Endothelial cell (in vitro differentiated cells): ENCODE measurements at places on chromosomes 6 and 20.

DNA sequence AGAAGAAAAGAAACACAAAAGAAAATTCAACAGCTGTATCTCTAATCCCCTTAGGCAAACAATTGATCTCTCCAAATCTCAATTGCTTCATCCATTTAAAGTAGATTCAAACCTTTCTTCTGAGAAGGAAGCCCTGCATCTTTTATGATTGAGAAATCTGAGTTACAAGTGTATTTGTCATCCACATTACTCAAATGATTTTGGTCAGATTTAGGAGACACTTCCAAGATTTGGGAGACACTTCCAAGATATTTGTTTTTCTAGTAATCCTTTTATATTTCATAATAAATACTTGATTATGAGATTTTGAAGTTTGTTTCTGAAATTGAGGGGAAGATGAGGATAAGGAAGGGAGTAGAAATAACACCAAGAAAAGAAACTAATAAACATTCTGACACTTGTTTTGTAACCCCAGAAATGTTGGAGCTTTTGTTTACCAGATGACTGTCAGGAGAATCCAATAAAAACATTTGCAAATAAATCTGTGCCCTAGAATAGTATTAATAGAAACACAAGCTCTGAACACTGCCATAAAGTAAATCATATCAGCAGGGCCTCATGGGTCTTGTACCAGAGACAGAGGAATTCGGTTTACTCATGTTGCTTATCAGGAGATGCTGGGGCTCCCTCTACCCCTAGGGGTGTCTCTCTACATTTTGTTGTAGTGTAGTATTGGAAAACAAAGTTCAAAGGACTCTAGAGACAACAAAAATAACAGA lies 314.3 kb upstream of the NT5E start:
- no peak for DNase-seq

DNA sequence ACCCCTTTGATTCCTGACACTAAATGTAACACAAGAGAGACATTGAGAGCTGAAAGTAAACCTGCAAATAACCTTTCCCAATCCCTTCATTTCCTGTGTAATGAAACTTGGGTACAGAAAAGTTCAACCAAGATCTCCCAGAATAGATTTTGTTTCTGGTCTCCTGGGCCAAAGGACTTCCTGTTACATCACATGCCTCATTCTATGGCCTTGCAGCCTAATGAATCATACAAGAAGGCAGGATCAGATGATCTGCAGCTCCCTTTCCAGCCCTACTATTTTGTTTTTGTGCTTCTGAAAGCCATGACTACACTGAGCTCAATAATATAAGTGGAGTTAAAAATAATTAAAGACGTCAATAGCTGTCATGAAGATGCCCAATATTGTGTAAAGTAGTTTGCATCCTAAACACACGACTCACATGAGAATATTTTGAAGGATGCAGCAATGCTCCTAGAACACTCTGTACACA lies 73.4 kb upstream of the NOX3 start:
- DNase-seq = no peak

DNA sequence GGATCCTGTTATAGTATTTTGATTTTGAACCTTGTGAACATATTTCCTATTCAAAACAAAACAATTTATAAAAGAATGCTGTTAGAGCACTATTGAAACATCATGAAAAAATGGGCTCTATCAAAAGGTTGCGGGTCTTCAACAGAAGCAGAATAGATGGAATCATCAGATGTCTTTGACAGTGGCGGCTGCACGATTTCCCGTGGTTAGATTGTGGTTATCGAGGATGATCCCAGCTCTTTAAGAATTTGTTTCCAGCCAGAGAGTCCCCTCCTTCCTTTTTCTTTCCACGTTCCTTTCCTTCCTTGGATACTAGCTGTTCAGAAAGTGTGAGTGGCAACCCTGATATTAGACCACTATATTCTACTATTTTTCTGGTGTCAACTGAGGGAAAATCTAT lies 163.4 kb downstream of the FARS2 start:
- DNase-seq = no peak

DNA sequence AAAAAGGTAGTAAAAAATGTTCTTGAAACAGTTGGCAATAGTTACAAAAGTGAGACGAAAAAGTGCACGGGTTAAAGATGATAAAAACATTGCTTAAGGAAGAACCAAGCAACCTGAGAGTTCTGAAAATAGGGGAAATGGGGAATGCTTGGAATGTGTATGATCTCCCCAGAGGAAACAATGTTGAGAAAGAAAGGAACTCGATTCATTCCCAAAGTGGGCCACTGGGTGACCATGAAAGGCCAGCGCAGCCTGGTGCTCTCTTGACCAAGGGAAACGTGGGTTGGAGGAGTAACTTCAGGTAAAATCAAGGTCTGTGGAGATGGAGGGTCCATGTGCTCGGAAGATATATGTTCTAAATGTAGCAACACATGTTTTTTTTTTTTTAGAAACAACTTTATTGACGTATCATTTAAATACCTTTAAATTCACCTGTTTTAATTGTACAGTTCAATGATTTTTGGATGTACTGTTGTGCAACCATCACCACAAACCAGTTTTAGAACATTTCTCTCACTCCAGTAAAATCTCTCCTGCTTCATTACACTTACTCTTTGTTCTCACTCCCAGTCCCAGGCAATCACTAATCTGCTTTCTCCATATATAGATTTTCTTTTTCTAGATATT lies 34.5 kb upstream of the CEP85L start:
- DNase-seq = no peak

GRCh38 chr6:99241905-99242534 lies 107.5 kb downstream of the FAXC start:
- peak; percentile 42 for DNase-seq

DNA sequence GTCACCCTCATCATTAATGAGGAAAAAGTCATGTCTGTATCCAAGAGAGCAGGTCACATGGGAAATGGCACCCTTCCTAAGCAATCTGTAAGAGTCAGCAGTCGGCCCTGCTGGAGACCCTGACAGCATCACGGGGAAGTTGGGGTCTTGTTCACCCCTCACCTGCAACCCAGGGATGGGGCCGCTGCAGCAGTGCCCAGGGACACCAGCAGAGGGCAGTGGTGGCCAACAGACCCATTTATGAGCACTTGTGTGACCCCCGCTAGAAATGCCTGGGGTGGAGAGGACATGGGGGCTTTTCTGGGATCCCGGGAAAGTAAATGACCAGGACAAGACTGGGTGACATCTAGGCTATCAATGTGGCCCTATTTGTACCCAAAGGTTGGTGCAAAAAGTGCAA lies 35.9 kb downstream of the ANKRD60 start:
- peak; percentile 48 for DNase-seq

GRCh38 chr6:157313531-157314467 lies 9.5 kb downstream of the TMEM242 start:
- DNase-seq = no peak

- DNase-seq = no peak
These were observed 83.0 kb downstream of the HFE start for GRCh38 chr6:26170181-26170580.

- DNase-seq = no peak
These were observed 47.3 kb downstream of the ARMC2 start for GRCh38 chr6:108895571-108895970.

DNA sequence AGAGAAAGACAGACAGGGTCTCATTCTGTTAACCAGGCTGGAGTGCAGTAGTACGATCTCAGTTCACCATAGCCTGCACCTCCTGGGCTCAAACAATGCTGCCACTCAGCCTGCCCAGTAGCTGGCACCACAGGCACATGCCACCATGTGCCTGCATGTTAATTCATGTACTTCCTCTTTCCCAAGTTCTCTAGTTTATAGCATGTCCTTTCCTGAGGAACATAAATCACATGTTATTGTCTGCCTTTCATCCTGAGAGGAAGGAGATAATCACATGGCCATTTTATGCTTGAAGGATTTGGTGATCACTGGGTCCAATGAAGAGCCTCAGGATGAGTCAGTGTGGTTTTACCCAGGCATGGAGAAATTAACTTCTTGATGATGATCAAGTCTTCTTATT lies 47.9 kb downstream of the COL11A2 start:
- no peak for DNase-seq

- no peak for DNase-seq
These were observed 39.4 kb downstream of the MAP7 start for GRCh38 chr6:136510782-136511181.

- no peak for DNase-seq
These were observed 89.6 kb upstream of the RIN2 start for GRCh38 chr20:19668418-19668817.

GRCh38 chr6:141050471-141050870 lies 1082.3 kb upstream of the GJE1 start:
- no peak for DNase-seq

DNA sequence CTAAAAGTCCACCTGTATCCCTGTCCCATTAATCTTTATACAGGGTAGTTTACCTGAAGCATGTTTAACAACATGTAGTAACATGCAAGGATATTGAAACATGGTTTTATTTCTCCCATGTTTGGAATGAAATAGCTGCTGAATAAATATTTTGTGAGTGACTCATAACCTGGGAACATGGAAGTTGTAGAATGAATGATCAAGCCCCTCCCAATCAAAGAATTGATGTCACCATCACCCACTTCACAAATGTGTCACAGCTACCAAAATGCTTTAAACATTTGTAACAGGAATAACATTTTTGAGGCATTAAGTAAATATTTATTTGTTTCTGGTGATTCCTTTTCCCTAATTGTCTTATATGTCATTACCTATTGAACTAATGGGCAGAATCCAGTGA lies 58.9 kb upstream of the TNFAIP3 start:
- DNase-seq = no peak

DNA sequence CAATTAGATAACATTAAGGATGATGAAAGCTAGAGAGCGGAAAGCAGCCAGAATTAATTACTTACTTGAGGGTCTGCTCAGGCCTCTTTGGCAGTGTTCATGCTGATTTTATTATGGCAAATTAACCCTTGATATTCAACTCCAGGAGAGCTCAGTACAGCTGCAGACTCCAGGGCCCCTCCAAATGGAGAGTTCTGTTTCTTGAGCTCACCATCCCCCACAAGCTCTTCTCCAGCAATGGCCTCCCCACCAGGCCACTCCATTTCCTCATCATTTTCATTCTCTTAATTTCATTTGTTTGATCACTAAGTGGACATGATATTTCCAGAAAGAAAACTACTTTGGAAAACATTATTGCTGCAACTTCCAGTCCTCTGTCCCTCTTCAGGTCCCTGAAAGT lies 513.3 kb upstream of the NOX3 start:
- DNase-seq = no peak

GRCh38 chr6:28729501-28730402 lies 194.0 kb downstream of the TRIM27 start:
- DNase-seq = no peak

DNA sequence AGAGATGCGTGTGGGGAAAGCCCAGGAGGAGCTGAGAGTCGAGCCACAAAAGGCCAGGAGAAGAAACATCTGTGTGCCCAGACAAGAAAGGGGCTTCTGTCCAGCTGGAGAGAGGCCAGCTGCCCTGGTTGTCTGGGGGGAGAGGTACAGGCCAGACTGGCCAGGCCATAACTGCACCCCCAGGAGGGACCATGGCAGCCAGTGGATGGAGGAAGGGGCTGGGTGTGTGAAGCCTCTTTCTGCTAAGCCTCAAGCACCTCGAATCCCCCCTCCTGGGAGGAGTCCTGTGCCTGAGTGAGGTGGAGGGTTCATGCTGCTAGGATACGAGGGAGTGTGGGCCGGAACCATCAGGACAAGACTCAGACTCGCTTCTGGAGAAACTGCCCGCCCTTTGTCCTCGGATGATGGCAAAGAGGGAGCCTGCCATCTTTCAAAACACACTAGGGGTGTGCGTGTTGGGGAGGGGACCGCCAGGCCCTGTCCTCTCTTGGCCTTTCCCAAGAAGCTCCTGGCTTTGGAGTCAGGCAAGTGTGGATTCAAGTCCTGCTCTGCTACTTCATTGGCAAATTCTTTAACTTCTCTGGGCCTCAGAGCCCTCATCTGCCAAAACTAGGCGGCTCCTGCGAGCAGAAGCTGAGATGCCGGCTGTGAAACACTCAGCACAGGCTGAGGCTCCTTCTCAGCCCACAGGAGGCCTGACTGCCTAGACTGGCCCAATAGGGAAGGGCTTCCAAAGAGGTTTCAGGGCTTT lies 90.3 kb downstream of the ASXL1 start:
- DNase-seq = no peak

- no peak for DNase-seq
These were observed 16.8 kb downstream of the RALY start for GRCh38 chr20:34010405-34010931.

DNA sequence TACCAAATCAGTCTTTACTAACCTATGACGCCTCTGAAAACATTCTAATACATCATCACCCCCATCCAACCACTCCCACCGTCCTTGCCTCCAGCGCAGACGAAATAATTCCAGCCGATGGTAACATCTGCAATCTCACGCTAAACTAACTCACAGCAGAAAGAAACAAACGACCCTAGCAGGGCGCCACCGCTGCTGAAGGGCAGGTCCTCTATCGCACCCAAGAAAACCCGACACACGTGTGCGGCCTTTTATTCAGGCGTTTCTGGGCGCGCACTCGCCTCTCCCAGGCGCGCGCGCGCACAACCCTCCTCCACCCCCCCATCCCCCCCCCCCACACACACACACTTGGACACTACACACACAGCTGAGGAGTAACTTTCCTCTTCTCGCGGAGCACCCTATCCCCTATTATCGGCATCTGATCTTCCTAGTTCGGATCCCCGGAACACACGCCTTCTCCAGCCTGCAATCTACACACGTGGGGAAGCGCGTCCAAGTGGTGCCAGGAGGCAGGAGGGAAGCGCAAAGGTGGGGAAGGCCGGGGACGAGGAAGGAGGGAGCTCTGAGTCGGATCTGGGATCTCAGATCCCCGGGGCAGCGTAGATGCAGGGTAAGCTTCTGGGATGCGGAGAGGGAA lies 1.4 kb downstream of the GFOD1 start:
- peak; percentile 25 for DNase-seq

DNA sequence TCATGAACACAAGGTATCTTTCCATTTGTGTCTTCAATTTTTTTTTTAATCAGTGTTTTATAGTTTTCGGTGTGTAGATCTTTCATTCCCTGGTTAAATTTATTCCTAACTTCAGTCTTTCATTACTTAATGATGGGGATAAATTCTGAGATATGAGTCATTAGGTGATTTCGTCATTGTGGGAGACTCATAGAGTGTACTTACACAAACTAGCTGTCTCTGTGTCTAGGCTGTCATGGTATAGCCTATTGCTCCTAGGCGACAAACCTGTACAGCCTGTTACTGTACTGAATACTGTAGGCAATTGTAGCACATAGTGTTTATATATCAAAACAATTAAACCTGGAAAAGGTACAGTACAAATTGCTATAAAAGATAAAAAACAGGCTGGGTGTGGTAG lies 42.1 kb downstream of the SMAP1 start:
- DNase-seq = no peak
